ENCODE measurements at places on chromosomes 12 and 14. TPM values are rescaled to one million over a fixed set of nuclear protein-coding genes. Genes with fewer than 3 reads are reported as not detected.

DNA sequence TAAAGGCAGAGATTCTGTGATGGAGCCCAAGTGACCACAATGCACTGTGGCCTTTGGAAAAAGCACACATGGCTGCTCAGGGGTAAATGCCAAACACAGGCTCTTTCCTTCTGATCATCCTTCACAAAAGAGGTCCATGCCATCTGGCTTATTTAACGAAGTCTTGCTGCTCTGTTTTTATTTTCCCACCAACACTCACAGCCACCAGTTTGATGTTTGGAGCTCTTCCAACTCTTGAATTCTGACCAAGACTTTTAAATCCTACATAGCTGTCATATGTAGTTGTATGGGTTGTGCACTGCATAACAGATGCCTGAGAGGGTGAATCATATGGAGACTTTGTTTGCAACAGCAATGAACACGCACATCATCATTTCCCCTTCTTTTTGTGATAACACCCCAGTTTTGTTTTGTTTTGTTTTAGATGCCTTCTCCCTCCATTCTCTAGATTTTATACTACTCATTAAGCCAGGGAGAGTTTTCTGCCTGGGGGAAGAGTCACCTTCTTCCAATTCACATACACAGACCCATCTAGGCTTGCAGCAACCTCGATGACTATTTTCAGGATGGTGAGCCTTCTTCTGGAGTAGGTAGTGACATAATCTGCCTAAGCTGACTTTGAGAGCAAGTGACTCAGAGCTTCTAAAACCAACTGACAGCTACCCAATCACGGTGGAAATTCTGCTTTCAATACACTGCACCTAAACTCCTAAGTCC is 145.2 kb upstream of the WSCD2 start:
- no peak overlapping the region for H3K4me3 ChIP-seq
- no peaks in the 10 kb centered on the region for H3K4me1 ChIP-seq
- no peak overlapping the region for H3K27ac ChIP-seq
- peaks cover 45% of the 10 kb centered on the region for H3K27me3 ChIP-seq

DNA sequence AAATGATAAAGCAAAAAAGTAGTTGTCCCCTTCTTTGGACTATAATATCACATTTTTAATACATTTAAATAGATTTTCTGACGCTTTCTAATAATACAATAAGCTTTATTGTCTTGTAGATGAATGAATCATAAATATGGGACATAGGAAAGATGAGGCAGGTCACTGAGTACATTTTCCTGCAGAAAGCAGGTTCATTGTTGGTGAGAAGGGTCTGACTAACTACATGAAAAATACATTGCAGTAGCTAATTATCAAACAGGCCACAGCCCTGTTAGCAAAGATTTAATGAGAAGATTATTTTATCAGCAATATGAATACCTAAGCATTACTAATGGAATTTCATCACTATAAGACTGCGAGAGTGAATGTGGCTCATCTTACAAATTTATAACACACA is 45.6 kb downstream of the ABCD2 start:
- no peaks in the 10 kb centered on the region for H3K4me1 ChIP-seq
- no peak overlapping the region for H3K4me3 ChIP-seq
- no peak for DNase-seq
- no peaks in the 10 kb centered on the region for H3K36me3 ChIP-seq
- no peaks in the 10 kb centered on the region for H3K27me3 ChIP-seq

DNA sequence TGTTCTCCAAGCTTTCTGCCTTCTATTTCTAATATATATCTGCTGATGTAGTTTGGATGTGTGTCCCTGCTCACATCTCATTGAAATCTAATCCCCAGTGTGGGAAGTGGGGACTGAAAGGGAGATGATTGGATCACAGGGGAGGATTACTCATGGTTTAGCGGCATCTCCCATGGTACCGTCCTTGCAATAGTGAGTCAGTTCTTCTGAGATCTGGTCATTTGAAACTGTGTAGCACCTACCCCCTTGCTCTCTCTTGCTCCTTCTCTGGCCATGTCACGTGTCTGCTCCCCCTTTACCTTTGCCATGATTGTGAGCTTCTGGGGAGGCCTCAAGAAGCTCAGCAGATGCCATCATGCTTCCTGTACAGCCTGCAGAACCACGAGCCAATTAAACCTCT is 26.2 kb upstream of the ALX1 start:
- no peaks in the 10 kb centered on the region for H3K4me1 ChIP-seq
- no peaks in the 10 kb centered on the region for H3K27me3 ChIP-seq
- H3K4me3 ChIP-seq, result no peak overlapping the region
- H3K27ac ChIP-seq, result no peak overlapping the region
- no peak for DNase-seq
- no peaks in the 10 kb centered on the region for H3K36me3 ChIP-seq

- H3K27me3 ChIP-seq, result no peaks in the 10 kb centered on the region
- H3K4me3 ChIP-seq, result no peak overlapping the region
- H3K27ac ChIP-seq, result no peak overlapping the region
- peaks cover 6% of the 10 kb centered on the region for H3K36me3 ChIP-seq
Measured at GRCh38 chr14:66745078-66745477, 237.1 kb downstream of the GPHN start.

DNA sequence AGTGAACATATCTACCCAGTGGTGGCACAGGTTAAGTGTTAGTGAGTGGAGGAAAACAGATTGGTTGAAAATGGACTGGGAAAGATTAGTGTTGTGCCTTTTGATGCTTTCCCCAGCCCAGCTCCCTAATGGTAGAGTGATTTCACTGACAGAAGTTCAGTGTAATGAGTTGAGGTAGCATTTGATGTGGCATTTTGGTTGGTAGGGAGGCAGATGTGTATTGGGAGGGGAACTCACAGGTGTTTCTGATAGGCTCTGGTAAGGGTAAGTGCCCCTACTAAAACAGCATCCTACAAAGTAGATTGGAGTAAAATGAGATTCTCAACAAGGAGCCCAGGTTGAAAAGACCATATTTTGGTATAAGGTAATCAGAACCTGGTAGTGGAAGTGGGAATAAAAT is 4.2 kb downstream of the TBK1 start:
- DNase-seq, result no peak
- no peaks in the 10 kb centered on the region for H3K27me3 ChIP-seq
- no peak overlapping the region for H3K27ac ChIP-seq
- no peak overlapping the region for H3K4me3 ChIP-seq
- peaks cover 2% of the 10 kb centered on the region for H3K36me3 ChIP-seq
- peaks cover 19% of the 10 kb centered on the region for H3K4me1 ChIP-seq

DNA sequence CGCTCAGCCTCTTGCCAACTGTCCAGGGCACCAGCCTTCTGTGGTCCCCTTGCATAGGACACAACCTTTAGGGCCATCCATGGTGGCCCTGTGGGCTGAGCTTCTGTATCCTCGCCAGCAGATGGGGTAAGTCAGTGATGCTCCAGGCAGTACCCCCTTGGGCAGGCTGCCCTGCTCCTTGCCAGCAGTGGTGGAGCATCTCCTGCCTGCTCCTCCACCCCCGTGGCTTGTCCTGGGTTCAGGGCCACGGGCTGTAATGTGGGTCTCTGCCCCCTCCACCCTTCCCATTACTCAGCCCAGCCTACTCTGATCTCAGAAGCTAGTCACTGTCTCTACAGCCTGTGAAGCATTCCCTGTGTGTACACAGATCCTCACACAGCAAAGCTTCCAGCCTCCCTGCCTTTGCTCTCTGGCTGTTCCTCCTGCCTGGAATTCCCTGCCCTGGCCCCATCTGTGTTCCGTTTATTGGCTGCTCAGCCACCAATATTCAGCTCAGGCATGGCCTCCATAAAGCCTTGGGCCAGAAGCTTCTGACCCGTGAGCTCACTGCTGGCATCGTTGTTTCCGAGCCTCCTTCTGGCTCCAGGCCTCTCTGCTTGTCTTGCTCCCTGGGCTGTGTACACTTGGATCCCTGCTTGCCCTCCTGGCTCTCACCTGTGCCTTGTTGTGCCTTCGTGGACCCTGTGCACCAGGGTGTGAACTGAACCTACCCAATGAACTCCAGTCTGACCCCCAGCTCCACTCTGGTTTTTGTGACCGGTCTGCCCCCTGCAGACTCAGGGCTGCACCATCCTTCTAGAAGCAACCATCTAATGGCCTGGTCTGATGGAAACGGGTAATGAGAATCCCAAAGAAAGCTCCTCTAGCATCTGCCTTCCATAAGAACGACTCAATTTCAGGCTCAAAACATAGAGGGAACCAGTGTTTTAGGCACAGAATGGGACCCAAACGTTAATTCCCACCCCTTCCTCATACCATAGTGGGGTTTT is 177.0 kb upstream of the PRMT8 start:
- no peak overlapping the region for H3K27ac ChIP-seq
- H3K4me3 ChIP-seq, result no peak overlapping the region
- no peak for DNase-seq
- peaks cover 17% of the 10 kb centered on the region for H3K4me1 ChIP-seq

- H3K4me1 ChIP-seq, result peaks cover 62% of the 10 kb centered on the region
- H3K4me3 ChIP-seq, result no peak overlapping the region
- no peaks in the 10 kb centered on the region for H3K36me3 ChIP-seq
- no peak for DNase-seq
Measured at GRCh38 chr12:89693639-89694202, 14.9 kb downstream of the ATP2B1 start.

DNA sequence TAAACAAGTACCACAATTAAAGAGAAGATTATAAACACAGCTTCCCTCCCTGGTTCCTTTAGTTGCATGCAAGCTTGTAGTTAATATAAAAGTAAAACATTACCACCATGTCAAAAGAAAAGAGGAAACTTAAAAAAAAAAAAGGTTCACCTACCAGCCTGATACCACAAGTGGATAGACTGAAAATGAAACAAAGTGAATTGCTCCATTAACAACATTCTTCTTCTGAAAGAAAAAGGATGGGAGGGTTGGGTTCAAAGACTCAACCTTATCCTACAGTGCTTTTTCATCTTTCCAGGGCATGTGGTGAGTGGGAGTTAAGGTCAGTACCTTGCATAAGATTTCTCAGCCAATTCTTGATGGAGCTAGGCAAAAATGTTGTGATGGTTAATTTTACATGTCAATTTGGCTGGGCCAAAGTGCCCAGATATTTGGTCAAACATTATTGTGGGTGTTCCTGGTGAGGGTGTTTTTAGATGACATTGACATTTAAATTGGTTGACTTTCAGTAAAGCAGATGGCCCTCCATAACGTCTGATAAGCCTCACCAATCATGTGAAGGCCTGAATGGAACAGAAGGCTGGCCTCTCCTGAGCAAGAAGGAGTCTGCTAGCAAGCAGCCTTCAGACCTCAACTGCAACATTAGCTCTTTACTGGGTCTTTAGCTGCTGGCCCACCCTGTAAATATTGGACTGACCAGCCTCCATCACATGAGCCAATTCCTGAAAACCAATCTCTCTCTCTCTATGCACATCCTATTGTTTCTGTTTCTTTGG is 28.8 kb downstream of the VCPKMT start:
- H3K27ac ChIP-seq, result no peak overlapping the region
- H3K27me3 ChIP-seq, result no peaks in the 10 kb centered on the region
- DNase-seq, result no peak

DNA sequence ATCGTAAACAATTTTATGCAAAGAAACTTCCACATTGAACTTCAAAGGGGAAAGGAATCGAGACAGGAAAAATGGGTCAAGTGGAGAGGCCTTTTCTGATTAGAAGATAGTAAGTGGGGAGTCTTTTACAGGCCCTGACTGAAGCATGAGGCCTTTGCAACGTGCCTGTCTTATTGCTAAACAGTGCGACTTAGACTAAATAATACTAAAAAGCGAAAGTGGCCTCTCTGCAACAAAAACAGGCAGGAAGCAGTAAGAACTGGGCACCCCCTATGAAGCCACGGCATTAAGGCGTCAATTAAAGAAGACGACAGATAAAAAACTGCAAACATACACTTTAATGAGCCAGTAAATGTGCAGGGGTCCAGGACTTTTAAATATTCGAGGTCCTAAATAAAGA is 283.4 kb upstream of the GRIP1 start:
- H3K4me3 ChIP-seq, result no peak overlapping the region
- peaks cover 18% of the 10 kb centered on the region for H3K4me1 ChIP-seq
- H3K27me3 ChIP-seq, result no peaks in the 10 kb centered on the region

DNA sequence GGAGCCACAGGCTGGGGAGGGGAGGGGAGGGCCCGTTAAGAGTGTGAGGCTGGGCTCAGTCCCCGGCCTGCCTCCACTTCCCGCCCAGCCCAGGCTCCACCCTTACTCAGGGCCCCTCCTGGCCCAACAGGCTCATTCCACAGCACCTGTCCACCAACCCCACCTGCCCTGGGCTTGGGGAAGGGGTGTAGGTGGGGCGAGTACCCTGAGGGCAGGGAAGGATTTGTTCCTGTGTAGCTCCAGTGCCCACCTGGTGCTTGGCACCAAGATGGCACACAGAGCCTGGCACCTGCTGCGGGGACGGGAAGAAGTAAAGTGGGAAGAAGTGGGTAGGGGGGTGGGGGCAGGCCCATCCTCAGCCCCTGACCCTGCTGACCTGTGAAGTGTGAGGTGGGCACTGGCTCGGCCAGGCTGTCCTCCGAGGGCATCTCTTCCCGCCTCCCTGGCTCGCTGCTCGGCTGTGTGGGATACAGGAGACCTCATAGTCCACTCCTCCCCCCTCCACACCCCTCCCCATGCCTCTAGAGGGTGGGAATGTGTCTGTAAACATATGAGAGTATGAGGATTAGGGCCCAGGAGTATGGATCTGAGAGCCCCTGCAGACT is 35.1 kb downstream of the NCKAP5L start:
- no peak for DNase-seq
- H3K4me3 ChIP-seq, result no peak overlapping the region
- H3K27me3 ChIP-seq, result no peaks in the 10 kb centered on the region
- H3K4me1 ChIP-seq, result peaks cover 4% of the 10 kb centered on the region

- peaks cover 27% of the 10 kb centered on the region for H3K36me3 ChIP-seq
- peaks cover 3% of the 10 kb centered on the region for H3K27me3 ChIP-seq
- H3K4me3 ChIP-seq, result no peak overlapping the region
Measured at GRCh38 chr14:72961579-72962335, 35.5 kb downstream of the DCAF4 start.

GRCh38 chr14:90853116-90853515 is 36.9 kb upstream of the TTC7B start:
- no peaks in the 10 kb centered on the region for H3K36me3 ChIP-seq
- no peak overlapping the region for H3K27ac ChIP-seq
- H3K4me1 ChIP-seq, result peaks cover 8% of the 10 kb centered on the region
- H3K27me3 ChIP-seq, result no peaks in the 10 kb centered on the region
- no peak overlapping the region for H3K4me3 ChIP-seq

DNA sequence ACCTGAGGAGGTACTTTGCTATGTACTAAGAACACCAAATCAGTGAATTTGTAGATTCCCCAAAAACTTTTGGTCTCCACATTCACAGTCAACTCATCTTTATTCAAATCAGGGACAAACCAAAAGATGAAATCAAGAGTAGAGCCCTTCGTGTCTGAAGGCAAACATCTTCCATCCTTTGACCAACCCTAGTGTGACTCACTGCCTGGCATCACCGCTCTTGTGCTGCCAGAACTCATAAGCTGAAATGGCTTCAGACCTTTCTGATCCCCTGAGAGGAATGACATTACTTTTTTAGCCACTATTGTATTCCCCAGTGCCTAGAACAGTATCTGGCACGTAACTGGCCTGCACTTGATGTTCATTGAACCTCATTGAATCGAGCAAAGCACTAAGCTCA is 50.1 kb downstream of the GOLGA5 start:
- H3K4me1 ChIP-seq, result no peaks in the 10 kb centered on the region
- DNase-seq, result no peak
- no peak overlapping the region for H3K27ac ChIP-seq
- no peaks in the 10 kb centered on the region for H3K27me3 ChIP-seq

HOXC9 gene
- total RNA-seq, result 1.1 TPM

SMIM41 gene
- total RNA-seq, result not detected

PIWIL1 gene
- not detected for total RNA-seq
